ENCODE measurements at places on chromosomes 7 and 10.

- DNase-seq, result no peak
Observed at GRCh38 chr7:12052211-12052610, 158.9 kb upstream of the TMEM106B start.

DNA sequence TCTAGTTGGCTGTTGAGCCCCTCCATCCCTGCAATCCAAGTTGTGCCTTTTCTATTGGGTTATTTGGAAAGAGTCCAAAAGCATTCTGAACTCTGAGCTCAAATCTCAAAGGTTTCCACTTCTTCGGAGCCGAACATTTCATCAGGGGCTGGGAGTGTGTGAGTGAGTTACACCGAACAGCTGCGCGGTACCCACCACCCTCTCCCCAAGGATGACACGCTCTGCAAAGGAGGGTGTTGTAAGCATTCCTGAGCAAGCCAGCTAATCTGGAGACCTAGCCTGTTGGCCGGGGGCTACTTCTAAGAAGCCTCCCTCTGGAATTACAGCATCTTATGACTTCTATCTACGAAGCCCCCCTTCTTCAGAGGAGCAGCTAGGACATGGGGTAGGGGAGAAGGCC, 270.5 kb downstream of the CREB5 start:
- no peak for DNase-seq

DNA sequence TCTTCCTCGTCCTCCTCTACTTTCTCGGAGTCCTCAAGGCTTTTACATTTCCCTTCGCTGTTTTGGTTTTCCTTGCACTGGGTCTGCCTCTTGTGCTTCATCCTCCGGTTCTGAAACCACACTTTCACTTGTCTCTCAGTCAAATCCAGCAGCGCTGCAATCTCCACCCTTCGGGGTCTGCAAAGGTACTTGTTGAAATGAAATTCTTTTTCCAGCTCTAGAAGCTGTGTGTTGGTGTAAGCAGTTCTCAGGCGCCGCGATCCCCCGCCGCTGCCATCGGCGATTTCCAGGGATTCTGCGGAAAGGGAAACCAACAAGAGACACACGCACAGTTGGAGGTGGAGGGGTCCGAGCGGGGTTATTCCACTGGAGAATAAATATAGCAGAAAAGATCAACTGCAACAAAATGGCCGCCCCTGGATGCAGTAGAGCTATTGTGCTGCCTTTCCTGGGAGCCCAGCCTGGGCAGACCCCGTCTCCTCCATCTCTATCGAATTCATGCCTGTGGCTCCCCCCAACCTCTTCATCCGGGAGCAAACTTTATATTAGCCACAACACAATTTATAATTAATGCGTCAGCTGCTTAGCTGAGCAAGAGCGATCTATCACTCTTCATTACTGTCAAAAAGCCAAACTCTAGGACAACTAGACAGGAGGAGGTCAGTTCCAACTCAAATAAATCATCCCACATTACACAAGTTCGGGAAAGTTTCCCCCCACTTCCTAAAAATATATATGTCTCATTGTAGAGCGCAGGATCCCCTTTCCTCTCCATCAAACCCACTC, 1.1 kb downstream of the HOXA2 start:
- DNase-seq, result no peak

DNA sequence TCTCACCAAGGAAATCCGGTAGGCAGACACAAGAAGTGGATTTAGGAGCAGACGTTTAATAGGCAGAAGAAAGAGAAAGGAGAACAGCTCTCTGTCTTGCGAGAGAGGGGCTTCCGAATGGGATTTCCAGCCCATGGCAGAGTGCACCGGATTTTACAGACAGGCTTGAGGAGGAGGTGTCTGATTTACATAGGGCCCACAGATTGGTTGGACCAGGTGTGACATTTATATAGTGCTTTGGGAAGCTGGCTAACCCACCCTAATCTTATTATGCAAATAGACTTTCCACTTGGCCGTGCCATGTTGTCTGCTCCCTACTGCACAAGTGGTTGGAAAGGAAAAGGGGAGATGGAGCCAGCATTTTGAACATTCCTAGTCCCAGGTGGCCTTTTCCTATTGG, 57.8 kb downstream of the ANKMY2 start:
- DNase-seq, result peak; percentile 53

- no peak for DNase-seq
Observed at GRCh38 chr10:126384269-126384873, 3.9 kb downstream of the ADAM12 start.

DNA sequence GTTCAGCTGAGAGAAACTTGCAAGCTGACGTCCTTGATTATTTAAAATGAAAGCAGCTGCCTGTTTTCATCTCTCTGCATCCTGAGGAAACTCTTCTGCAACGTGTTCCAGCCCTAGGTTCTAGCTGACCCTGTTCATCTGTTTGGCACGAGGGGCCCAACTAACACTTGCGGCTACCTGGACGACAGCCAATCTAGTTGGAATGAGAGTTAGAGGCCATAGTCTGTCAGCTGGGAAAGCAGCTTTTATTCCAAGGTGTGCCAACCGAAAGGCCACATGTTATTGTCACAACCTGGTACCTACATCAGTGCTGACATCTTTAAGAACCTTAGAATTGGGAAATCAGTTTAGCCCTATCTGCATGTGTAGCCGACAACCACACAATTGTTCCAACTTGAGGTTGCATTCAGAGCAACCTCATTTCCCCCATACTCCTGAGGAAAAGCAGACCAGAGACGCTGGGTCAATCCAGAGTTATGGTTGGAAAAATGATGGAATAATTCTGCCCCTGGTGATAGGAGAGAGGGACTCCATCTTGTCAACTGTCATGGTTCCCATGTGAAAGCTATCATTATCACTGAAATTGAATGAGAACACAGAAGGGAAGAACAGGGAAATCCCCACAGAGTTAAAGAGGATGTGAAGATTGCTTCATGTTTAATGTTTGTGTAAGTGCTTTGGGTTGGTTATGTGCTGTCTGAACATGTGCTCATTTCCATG, 121.6 kb downstream of the EGFR start:
- DNase-seq, result no peak

DNA sequence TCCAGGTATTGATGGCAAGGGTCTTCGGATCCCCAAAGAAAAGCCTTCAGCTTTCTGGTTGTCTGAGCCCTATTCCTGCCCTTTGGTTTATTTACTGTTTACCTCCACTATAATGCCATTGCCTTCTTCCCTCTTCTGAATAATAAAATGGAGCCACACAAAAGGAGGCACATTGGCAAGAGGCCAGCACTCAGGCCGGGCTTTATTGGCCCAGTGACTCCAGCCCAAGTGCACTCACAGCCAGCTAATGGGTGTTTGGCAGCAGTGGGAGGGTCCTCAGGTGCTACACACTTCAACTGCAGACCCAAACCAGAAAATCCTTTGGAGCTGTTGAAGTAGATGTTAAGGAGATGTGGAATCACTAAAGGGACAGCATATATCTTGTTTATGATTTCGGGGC, 336.0 kb downstream of the PLXNA4 start:
- DNase-seq, result no peak

DNA sequence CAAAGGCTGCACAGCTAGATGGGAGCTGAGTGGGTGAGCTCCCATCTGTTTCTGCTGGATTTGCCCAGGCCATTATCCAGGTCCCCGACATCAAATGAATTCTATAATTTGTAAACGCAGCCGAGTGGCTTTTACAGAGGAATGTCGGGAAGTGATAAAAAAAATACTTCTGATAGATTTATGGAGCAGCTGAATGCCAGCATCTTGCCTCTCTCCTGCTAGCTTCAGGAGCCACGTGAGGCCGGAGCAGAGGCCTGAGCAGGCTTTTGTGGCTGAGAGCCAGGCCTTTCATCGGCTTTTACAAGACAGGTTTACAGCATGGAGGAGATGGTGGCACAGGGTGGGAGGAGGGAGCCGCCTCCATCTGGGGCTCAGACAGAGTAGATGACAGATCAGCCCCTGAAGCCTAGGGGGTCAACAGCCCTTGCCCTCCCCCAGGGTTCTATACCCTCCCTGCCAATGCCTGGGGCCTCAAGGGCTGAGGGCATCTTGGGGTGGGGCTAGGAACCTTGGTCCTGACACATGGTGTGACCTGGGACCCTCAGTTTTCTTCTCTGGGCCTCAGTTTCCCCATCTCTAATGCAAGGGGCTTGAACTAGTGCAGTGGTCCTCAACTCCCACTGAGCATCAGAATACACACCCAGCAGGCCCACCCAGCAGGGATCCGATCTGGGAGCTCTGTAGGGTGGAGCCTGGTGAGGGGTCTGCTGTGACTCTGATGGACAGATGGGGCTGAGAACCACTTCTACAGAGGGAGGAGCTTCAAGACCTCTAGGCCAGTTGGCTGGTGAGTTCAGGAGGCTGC, 44.2 kb upstream of the PCBD1 start:
- DNase-seq, result no peak

DNA sequence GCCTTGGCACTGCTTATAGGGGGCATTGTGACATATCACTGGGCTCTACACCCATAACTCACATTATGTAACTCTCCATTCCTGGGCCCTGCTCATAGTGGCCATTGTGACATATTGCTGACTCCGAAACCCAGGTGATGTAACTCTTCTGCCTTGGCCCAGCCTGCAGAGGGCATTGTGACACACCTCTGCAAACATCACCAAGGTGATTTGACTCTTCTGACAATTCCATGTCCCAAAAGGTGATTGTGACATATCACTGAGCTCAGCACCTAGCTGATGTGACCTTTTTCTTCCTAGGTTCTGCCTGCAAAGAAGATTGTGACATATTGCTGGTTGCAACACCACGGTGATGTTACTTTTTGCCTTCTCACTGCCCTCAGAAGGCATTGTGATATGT, 36.5 kb upstream of the ZNF680 start:
- no peak for DNase-seq

DNA sequence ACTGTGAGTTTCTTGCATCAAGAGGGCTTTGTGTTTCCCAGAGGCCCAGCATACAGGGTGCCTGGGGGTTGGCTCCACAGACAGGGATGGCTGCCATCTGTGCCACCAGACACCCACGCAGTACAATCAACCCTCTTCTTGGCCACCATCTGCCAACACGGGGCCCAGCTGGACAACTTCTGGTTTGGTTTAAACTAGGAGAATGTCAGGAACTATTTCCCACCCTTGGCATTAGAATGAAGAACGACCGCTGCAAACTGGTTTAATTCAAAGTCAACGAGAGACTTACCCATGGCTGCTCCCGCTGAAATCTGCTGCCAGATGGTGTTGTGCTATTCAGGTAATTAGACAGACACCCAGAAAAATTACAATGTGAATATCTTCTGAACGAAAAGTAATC, 27.8 kb downstream of the NMT2 start:
- DNase-seq, result no peak

- no peak for DNase-seq
Observed at GRCh38 chr7:71787513-71787912, 624.6 kb downstream of the CALN1 start.

- DNase-seq, result no peak
Observed at GRCh38 chr10:49661140-49661856, 18.2 kb upstream of the C10orf53 start.

GRCh38 chr10:125002423-125003145, 60.7 kb downstream of the ZRANB1 start:
- peak; percentile 7 for DNase-seq

GRCh38 chr7:118753479-118753878, 529.0 kb downstream of the ANKRD7 start:
- DNase-seq, result no peak

DNA sequence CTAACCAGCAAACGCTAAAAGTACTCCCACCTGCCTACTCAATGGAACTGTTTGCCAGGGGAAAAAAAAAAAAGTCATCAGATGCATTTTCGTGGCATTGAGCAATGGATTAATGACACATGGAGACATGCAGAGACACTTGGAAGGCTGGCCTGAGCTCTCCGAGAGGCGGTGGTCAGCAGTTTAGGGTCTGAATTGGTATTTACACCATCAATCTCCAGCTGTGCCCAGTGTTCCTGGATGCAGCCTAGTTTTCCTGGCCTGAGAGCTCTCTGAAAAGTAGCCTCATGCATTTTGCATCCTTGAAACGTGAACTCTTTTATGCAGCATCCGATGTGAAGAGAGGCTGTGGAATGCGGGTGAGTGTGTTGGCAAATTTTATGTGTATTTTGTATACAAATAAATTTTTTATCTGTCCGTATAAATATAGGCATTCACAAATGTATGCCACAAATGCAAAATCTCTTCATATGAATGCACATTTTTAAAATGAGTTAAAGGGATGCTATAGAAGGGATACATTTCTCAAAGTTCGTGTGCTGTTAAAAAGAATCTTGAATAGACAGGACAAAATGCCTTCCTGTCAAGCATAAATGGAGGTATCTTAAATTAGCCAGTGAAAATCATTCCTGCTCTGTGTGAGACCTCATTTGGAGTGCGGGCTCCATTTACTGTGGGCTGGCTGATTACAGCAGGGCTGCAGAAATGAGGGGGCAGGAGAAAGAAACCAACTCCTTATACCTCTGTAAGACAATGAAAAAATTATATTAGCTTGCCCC, 137.7 kb upstream of the PFKP start:
- DNase-seq, result no peak

- no peak for DNase-seq
Observed at GRCh38 chr7:1823376-1824150, 153.5 kb downstream of the ELFN1 start.

GRCh38 chr7:11557627-11558026, 274.4 kb downstream of the THSD7A start:
- peak; percentile 53 for DNase-seq

DNA sequence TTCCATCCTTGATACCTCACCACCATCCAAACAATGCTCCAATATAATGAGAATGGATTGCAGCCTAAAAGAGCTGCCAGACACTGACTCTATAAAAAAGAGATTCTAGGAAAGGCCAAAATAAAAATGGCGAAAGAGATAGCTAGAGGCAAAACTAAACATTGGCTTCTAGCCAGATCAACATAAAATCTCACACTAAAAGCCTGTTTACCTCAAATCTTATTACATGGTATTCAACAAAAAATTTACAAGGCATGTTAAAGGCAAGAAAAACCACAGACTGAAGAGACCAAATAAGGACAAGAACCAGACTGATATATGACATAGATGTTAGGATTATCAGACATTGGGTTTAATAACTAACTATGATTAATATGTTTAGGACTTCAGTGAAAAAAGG, 1127.0 kb downstream of the DNAJB9 start:
- DNase-seq, result no peak

DNA sequence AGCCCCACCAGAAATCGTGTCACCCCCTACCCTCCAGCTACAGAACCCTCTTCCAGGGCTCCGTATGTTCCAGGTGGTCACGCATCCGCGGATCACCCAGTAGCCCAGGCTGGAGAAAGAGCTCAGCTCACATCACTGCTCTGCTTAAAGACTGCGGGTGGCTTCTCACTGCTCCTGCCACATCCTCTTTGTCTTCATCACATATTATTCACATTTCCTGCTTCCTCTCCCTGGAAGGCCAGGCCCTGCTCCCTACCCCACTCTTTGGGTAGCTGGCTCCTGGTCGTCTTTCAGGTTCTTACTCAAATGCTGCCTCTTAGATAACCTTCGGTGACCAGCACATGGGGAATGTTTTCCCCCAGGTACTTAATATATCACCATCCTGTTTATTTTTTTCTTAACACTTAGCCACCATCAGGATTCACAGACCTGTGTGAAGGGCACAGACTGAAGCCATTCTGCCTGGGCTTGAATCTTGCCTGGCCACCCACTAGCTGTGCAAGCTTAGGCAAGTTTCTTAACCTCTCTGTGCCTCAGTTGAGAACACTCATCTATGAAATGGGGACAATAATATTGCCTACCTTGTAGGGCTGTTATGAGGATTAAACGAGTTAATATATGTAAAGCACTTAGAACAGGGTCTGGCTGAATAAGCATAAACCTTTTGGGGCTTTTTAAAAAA, 307.8 kb downstream of the PRPF18 start:
- no peak for DNase-seq
